ENCODE measurements at places on chromosomes 11 and 22.

DNA sequence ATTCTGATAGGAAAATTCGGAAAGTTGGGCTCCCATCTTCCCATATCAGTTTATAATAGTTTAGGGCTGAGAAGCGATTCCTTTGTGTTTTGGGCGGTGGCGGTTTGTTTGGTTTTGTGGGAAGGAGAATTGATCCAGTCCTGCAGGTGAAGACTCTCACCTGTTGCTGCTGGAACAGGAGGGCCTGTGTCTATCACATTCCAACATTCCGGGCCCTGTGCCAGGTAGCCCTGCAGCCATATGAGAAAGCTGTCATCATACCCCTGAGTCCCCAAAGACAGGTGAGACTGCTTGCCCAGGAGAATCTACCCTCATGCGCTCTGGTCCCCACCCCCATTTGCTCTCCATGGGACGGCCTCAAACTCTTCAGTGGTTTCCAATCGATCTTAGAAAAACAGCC, 62.1 kb downstream of the TRAF6 start:
- DNase-seq = no peak

DNA sequence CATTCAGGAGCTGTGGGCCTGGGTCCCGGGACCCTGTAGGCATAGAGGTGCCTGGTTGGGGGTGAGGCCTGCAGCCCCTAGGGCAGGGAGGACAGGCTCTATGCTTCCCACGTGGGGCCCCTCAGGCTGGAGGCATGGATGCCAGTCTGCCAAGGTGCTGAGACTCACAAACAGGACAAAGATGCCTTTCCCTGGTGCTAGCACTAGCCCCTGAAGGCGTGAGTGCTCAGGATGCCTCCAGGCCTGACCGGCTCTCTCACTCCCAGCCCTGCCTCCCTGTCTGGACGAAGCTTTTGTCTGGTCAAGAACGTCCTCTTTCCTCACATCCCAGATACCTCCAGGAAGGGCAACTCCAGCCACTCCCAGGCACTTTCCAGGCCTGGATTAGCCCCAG, 2.1 kb downstream of the CDC42BPG start:
- no peak for DNase-seq

DNA sequence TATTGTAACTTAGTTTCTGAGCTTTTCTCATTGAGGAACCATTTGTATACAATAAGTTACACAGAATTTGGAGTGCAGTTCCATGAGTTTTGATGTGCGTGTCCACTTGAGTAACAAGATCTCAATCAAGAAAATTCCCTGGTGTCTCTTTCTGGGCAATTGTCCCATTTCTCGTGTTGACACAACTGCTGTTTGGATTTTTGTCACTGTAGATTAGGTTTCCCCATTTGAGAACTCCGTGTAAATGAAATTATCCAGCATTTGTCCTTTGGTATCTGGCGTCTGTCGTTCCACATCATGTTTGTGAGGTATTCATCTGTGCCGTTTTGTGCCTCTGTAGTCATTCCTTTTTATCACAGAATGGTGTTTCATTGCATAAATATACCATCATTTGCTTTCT, 547.0 kb downstream of the TBC1D22A start:
- peak; percentile 81 for DNase-seq

- DNase-seq = peak; percentile 12
Measured at GRCh38 chr11:94504689-94505293, 7.5 kb upstream of the C11orf97 start.

GRCh38 chr11:133238495-133238894, 293.8 kb downstream of the OPCML start:
- DNase-seq = no peak

DNA sequence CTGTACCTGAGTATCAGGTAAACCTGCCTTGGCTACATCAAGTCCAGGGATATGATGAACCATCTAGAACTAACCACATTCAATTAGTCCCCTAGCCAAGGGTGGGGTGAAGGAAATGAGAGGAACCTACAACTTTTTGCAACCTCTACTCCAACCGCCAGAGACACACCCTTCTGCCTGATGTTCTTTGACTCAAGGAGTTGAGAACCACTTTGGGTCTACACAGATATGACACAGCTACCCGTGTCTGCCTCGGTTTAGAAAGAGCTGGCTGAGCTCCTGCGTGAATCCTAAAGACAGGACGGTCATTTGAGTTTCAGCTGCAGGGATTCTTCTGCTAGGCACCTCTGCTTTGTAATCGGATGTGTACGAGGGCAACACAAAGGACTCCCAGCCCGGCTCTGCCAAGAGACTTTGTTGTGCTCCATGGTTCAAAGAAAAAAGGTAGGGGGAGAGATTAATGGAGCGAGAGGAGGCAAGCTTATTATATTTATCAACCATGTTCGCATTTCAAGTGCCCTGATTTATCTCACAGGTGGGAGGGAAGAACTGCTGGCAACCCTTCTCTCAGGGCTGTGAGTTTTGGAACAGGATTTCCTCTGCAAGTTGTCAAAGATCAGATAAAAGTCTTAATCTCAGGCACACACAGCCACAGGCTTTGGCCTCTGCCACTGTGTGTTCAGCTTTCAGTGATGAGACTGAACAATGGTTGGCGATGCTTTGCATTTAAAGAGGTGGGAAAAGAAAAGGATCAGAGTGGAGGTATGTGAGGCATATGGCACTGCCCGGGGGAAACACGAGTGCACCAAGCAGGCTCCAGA, 35.1 kb downstream of the FLI1 start:
- DNase-seq = no peak

DNA sequence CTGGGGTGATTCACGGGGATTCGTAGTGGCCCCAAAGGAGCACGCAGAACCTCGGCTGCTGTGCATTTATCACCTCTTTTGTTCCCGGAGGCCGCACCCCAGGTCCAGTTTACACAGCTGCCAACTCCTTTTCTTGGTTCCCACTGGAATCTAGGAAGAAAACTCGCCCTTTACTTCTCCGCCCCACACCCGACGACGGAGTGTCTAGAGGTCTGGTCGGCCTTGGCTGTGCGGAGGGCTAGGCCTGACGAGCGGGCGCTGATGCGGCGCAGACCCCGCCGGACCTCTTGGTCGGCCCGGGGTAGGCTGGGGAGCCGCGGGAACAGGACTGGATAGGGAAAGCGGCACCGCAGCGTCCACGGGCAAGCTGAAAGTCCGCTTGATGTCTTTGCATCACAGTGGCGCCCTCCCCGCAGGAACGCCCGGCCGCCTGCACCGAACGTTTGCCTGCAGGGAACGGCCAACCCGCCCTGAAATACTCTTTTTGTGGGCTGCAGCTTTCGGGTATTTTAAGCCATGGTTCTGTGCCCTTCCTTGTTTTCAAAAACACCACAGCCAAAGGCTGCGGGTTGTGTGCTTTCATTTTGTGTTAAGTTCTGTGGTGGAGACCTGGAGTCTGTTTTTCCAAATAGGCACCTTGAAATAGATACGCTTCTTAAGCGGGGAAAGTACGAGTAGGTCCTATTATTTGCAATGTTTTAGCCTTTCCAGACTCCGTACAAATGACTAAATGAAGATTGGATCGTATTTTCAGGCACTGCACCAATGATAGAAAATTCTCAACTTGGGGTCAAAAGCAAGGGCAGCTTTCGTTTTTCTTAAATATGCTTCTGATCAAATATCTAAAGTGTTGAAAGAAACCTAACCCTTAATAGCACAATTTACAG, 829 bp upstream of the ZBED5 start:
- DNase-seq = no peak

DNA sequence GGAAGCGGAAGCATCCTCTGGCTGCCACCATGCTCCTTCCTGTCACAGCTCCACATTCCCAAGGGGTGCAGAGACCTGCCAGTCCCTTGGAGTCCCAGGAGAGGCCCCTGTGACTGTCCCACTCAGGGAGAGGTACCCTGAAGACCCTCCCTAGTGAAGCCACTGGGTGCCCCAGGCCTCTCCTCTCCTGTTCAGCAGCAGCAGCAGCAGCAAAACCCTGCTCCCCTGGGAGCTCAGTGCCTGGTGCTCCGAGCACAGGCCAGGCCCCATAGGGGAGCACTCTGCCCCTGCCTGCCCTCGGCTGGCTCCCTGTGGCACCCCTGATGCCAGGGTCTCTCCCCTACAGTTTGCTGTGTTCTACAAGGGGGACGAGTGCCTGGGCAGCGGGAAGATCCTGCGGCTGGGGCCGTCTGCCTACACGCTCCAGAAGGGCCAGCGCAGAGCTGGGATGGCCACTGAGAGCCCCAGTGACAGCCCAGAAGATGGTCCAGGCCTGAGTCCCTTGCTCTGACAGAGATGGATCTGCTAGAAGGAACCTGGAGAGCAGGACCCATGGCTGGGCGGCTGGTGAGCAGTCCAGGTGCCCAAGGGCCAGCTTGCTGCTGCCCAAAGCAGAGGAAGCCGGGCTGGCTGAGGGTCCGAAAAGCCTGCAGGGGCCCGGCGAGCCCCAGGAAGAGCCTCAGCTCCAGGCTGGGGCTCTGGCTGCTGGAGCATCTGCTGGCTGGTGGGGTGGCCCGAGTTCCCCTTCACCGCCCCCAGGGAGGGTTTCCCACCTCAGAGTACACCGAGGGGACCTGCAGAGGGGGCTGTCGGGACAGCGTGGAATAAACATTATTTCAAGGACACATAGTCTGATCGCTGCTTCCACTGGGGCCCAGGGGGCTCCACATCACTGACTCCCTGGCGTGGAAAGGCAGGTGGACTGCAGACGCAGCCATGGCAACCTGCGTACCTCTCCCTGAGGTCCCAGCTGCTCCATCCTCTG, 21.3 kb downstream of the TRMU start:
- no peak for DNase-seq

GRCh38 chr11:123584186-123584585, 70.2 kb downstream of the SCN3B start:
- no peak for DNase-seq

GRCh38 chr11:34650528-34650927, 29.6 kb downstream of the EHF start:
- DNase-seq = no peak

DNA sequence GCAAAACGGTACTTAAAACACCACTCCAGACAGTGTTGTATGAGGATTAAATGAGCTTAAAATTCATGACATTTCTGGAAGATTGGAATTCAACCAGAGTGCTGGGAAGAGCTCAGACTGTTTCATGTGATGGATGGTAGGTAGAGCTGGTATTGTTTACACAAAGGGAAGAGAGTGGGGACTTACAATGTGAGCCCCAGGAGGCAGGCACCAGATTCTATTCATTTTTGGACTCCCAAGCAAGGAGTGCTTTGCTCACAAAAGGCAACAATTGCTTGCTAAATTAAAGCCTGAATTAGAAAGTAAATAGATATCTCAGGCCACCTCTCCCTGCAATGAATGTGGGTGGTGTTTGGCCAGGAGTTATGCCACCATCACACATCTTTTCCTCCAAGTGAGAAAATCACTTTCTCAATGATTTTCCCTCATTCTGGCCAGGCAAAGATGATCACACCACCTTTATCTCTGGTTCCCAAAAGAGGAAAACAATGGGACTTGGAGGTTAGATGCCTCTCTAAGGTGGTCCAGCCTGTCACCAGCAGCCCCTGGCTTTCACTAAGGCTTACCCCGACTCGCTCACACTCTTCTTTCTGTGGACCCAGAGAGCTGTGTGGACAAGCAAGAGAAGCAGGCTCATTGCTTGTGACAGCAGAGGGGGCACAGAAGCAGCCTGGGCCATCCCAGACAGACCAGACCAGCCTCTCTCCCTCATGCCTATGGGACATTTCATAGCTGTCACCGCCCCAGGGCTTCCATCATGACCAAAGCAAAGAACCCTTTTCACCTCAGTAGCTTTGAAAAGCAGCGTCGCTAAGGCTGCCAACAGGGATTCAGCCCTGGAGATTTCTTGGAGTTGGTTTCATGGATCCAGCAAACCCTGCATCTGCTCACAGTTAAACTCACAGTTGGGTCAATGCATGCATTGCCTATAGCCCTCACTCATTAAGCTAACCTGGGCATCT, 63.5 kb upstream of the DRD2 start:
- DNase-seq = no peak

GRCh38 chr11:100875521-100875869, 188.4 kb downstream of the ARHGAP42 start:
- DNase-seq = no peak

DNA sequence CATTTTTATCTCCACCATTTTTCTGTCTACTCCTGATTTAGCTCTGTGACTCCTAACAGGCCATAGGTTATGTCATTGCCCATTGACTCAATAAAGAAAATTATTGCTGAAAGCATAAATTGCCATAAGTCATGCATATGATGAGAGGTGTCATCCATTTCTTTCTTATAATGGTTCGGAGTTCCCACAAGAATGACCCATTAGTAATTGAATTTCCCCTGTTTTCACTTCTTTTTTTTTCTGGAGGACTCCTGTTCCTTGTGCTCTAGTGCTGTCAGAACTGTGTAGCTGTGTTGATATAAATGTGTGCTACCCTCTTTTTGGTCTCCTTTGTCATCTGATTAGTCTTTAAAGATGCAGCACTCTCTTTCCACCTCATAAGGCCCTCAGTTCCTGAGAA, 22.9 kb upstream of the CARD18 start:
- no peak for DNase-seq

GRCh38 chr22:31083377-31083768, 2.3 kb downstream of the SMTN start:
- no peak for DNase-seq

DNA sequence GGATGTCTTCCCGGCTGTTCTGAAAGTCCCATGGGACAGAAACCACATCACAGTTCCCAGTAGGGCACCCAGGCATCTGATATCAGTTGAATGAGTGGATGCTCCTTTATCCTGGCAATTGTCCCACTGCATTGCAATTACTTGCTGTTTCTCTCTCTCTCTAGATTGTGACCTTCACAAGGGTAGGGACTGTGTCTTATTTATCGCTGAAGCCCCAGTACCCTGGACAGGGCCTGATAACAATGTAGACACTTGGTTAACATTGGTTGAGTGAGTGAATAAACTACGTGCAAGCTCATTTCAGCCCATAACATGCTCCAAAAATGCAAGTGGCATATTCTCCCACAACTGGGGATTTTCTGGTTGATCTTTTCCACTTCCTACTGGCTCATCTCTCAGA, 193.7 kb upstream of the NARS2 start:
- no peak for DNase-seq

DNA sequence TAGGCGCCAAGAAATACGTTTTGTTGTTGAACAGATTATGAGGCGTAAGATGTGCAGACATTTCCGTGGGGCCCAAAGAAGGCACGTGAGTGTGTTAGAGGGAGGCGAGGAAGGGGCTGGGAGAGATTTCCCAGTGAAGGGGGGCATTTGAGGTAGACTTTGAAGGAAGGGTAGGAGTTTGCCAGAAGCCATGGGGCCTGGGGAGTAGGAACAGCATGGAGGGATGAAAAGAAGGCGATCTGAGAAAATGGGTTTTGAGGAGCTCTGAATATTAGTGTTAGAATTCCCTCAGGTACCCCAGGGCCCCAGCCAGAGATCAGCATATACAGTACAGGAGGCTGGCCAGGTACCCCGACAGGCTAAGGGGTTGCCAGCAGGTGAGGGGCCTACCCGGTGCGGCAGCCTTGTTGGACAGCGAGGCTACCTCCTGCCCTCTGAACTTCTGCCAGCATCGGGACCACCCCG, 414 bp upstream of the MIEF1 start:
- DNase-seq = no peak

- no peak for DNase-seq
Measured at GRCh38 chr11:115363426-115363825, 140.8 kb downstream of the CADM1 start.

- no peak for DNase-seq
Measured at GRCh38 chr11:12134236-12134585, 23.8 kb downstream of the MICAL2 start.

Data from NCI-H1930 (cell line).